ENCODE measurements at places on chromosomes 16 and 17.
A peak's percentile ranks its signal among the peaks of the same experiment; 100 is the strongest.

DNA sequence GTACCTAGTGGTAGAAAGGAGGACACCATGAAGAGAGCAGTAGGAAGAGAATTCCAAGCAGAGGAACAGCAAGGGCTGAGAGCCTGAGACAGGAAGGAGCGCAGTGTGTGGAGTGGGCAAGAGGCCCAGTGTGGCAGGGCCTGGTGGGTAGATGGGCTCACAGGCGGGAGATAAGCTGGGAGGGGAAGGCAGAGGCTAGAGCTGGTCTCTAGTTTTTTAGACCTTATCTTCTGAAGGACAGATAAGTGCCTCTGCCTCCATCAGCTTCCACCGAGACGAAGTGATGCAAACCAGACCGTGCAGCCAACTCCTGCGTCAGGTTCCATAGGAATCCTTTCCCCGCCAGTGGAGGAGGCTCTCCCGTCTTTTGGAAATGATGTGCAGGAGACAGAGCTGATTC, 33.6 kb downstream of the CDH1 start:
- DNase-seq: no peak

GRCh38 chr16:21608639-21609328, 9.4 kb downstream of the METTL9 start:
- DNase-seq: no peak

GRCh38 chr16:68232335-68232734, 3.6 kb downstream of the ESRP2 start:
- DNase-seq: no peak

- peak; percentile 62 for DNase-seq
Measured at GRCh38 chr16:72094266-72094610, 591 bp downstream of the DHX38 start.

DNA sequence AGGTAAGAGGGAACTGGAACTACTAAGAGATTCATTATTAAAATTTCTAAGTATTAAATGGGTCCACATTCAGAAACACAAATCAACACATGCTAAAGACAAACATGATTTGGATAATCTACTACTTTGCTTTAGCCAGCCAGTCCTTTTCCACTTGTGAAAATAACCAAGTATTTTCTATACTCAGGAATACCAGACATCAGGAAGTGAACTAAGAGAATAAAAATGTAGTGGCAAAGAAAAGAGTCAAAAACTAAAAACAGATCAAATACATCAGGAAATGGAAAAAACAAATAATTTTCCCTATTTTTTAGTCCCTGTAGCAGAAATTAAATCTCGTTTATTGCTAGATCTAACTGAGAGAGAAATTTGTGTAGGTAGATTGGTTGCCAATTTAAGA, 78.0 kb downstream of the MYO1D start:
- no peak for DNase-seq

- no peak for DNase-seq
Measured at GRCh38 chr16:685967-686366, 1.8 kb upstream of the JMJD8 start.

DNA sequence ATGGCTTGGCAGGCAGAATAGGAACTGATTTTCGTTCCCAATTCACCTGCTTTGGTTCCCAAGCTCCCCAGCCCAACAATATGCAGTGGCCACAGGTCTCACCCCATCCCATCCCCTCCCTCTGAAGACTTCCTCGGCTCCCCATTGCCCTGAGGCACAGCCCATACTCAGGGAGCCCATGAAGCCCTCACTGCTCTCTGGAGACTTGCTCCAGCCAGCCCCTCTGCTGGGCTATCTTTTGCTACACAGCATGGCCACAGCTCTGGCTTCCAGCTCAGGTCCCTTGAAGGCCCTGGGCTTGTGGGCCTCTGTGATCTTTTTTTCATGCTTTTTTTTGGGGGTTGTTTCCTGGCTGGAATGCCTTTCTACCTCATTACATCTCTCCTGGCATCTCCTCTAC, 8.5 kb upstream of the RNF222 start:
- DNase-seq: no peak

DNA sequence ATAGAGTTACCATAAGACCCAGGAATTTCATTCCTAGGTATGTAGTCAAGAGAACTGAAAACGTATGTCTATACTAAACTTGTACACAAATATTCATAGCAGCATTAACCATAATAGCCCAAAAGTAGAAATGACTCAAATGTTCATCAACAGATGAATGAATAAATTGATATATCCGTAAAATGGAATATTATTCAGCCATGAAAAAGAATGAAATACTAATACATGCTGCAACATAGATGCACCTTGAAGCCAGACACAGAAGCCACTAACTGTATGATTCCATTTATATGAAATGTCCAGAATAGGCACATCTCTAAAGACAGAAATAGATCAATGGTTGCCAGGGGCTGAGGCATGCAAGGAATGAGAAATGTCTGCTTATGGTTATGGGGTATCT, 484.1 kb downstream of the SLC39A11 start:
- DNase-seq: no peak

- no peak for DNase-seq
Measured at GRCh38 chr17:81832608-81833159, 407 bp downstream of the MCRIP1 start.

DNA sequence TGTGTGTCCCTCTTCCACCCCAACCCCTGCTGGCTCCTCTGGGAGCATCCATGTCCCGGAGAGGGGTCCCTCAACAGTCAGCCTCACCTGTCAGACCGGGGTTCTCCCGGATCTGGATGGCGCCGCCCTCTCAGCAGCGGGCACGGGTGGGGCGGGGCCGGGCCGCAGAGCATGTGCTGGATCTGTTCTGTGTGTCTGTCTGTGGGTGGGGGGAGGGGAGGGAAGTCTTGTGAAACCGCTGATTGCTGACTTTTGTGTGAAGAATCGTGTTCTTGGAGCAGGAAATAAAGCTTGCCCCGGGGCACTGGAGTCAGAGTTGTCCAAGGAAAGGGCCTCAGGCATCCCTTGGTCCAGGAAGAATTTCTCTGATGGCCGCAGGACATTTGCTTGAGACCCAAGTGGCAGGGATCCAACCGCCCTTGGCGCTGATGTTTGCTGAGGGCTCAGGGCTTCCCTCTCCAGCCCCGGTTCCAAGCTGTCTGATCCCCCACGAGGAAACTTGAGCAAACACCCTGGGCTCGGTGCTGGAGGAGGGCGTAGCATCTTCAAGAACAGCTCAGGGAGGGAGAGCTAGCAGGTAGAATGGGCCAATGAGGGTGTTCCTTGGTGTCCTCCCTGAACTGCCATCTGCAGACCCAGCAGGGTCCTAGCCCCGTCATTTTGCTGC, 4.5 kb downstream of the NXPH3 start:
- DNase-seq: no peak

GRCh38 chr17:28862561-28862960, 7.7 kb downstream of the ERAL1 start:
- no peak for DNase-seq

DNA sequence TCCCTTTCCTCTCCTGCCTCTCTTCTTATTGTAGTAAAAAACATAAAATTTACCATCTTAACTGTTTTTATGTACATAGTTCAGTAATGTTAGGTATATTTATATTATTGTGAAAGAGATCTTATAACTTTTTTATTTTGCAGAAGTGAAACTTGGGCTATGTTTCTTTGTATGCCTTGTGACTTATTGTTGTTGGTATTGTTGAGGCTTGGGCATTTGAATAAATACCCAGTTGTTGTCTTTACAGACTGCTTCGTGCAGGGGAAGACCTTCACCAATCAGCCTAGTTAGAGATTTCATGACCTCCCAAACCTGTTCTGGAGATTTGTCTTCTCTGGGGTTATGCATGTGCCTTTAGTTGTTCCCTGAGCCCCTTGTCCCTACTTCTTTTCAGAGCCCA, 31.9 kb downstream of the REXO5 start:
- no peak for DNase-seq

GRCh38 chr16:25094596-25094995, 16.9 kb upstream of the LCMT1 start:
- no peak for DNase-seq

DNA sequence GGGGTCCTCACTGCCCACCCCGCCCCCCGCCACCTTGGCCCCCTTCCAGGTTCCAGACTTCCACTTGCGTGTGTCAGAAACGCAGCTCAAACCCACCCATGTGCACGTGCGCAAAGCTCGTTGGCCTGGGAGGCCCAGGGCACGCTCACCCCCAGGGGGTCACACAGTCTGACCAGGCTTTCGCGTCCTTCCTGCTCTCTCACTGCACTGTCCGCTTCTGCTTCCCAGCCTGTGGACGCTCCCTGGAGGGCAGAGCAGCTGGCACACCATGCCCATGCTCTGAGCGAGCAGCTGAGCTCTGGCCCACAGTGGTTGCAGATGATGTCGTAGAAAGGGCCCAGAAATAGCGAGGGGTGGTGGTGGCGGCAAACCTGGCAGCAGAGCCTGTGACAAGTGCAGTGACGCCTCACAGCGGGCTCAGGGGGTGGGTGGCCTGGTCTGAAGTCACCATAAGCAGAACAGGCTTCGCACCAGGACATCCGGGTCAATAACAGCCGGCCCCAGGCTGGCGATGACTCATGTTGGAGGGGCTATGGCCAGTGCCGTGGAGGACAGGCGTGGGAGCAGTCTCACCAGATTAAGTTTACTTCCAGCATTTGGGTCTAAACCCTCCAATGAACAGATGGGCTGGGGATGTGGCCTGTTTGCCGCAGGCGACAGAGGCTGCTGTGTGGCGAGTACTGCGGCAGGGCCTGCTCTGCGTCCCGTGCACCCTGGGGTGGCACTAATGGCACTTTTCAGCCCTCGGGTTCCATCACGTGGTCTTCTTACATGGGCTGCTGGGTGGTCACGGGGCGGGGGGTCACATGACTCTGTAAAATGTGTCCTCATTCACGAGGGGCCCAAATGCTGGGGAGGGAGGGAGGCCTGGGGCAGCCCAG, 49.0 kb downstream of the NT5M start:
- DNase-seq: no peak

DNA sequence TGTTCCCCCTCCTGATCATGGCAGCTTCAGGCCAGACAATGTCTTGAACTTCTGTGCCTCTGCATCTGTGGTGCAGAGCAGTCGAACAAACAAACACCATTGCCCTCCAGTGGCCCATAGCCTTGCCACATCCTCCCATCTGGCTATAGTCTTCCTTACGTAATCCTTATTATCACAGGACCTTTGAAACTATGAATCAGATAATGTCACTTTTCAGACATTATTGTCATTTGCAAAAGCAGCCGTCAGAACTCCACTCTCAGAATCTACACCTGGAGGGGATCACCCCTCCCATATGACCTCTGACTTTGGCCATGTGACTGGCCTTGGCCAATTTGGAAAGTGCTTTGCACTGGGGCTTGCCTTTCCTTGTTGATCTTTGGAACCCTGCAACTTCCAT, 387.3 kb downstream of the MAF start:
- no peak for DNase-seq

- DNase-seq: no peak
Measured at GRCh38 chr17:52027620-52028295, 130.8 kb downstream of the CA10 start.

Measured in stimulated activated CD8-positive, alpha-beta memory T cell treated with anti-CD3 and anti-CD28 coated beads, Interleukin-7, amount 100 ng/mL, for 4 hours (primary cell).